Sciatic nerve (tissue), 2 donors: ENCODE measurements at places on chromosomes 7 and 10. TPM values are rescaled to one million over a fixed set of nuclear protein-coding genes. Genes with fewer than 3 reads are reported as not detected.

CACNB2 gene
- total RNA-seq = 1.2 TPM

GRCh38 chr7:69349291-69349690 lies 249.0 kb upstream of the AUTS2 start:
- DNase-seq = no peak

DNA sequence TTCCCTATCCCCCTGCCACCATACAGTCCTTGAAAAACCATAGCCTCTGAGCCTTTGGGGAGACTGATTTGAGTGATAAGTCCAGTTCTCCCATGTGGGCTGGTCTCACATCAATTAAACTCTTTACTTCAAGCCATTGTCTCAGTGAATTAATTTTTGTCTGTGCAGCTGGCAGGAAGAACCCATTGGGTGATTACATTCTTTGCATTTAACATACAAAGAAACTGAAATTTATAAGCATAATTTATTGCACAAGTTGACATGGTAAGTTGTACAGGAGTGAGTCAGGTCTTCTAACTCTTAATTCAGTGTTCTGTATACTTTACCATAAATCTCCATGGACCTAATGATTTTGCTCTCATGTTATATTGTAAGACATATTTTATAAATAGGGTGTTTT lies 1613.0 kb upstream of the LRRTM3 start:
- no peak for DNase-seq

GRCh38 chr10:92696606-92697383 lies 7.0 kb downstream of the HHEX start:
- DNase-seq = no peak

EBLN1 gene
- not detected for total RNA-seq

- DNase-seq = no peak
These were observed 763.4 kb downstream of the KCNMA1 start for GRCh38 chr10:76874176-76874575.

- DNase-seq = no peak
These were observed 122.7 kb upstream of the TMEM229A start for GRCh38 chr7:124155432-124156022.

HOXA7 gene
- 6.2 TPM for total RNA-seq

GRCh38 chr10:34885898-34886297 lies 70.8 kb upstream of the PARD3 start:
- DNase-seq = no peak

- DNase-seq = no peak
These were observed 82.8 kb upstream of the FGFR2 start for GRCh38 chr10:121680879-121681655.
